Glutamatergic neuron (in vitro differentiated cells): ENCODE measurements at places on chromosomes 7 and 10. TPM values are rescaled to one million over a fixed set of nuclear protein-coding genes. Genes with fewer than 3 reads are reported as not detected.

Gene TMEM196
- total RNA-seq: 3.6 TPM

Gene GRM3
- not detected for total RNA-seq

DNA sequence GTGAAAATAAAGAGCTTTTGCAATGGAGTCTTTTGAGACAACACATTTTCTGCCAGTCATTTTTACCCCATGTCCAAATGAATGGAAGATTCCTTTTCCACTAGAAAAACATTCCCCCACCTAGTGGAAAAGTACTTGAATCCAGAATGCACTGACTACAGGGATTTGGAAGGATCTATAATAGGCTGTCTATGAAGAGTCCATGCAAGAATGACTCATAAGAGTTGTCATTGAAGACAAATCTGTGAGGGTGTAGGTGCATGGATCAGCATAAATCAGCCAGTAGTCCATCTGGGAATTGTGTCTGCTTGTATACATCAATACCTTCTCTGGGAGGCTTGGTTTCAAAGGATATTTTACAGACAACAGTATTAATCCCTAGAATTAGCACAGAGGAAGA lies 32.5 kb upstream of the TRUB1 start:
- DNase-seq: no peak

DNA sequence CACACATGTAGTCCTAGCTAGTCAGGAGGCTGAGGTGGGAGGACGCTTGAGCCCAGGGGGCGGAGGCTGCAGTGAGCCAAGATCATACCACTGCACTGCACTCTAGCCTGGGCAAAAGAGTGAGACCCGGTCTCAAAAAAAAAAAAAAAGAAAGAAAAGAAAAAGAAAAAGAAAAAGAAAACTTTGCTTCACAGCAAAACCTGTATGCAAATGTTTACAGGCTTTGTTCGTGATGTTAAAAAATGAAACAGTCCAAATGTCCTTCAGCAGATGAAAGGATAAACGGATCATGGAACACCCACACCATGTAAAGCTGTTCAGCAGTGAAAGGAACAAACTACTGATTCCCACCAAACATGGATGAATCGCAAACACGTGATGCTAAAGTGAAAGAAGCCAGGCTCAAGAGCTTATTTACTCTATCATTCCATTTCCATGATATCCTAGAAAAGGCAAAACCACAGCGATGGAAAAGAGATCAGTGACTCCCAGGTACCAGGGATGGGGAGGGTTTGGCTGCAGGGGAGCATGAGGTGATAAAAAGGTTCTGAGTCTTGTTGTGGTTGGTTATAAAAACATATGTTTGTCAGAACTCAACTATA lies 15.1 kb downstream of the LRRC20 start:
- DNase-seq: no peak

GRCh38 chr10:56181607-56182006 lies 179.5 kb downstream of the ZWINT start:
- DNase-seq: no peak

GRCh38 chr10:116728526-116729096 lies 13.8 kb downstream of the HSPA12A start:
- no peak for DNase-seq

DNA sequence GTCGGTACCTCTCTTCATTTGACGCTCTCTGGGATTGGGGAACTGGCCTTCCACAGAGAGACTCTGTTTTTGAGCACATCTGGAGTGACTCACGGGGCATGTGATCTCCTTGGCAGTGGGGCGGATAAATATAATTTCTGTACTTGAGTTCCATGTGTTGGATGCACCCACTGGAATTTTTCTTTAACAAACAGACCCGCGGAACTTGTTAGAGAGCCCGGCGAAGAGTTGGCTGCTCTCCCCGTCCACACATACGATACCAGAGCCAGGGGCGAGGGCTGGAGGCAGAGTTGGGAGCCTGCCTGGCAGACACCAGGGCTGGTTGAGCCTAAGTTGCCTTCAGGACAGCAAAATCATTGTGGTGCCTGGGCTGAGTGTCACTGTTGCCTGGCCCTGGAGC lies at the start of gene FAM180A:
TSS of gene FAM180A (minus strand) at position 44 of the 400 bp plus-strand sequence. CDS start 233 bp downstream, outside the sequence.
- no peak for DNase-seq

GRCh38 chr10:113576852-113577251 lies 24.0 kb downstream of the HABP2 start:
- no peak for DNase-seq
